ENCODE measurements at places on chromosomes 6 and 20. TPM values are rescaled to one million over a fixed set of nuclear protein-coding genes. Genes with fewer than 3 reads are reported as not detected.

MTCH1 gene
- polyA plus RNA-seq, result 184 TPM

MEI4 gene
- polyA plus RNA-seq, result 0.01 TPM

DNA sequence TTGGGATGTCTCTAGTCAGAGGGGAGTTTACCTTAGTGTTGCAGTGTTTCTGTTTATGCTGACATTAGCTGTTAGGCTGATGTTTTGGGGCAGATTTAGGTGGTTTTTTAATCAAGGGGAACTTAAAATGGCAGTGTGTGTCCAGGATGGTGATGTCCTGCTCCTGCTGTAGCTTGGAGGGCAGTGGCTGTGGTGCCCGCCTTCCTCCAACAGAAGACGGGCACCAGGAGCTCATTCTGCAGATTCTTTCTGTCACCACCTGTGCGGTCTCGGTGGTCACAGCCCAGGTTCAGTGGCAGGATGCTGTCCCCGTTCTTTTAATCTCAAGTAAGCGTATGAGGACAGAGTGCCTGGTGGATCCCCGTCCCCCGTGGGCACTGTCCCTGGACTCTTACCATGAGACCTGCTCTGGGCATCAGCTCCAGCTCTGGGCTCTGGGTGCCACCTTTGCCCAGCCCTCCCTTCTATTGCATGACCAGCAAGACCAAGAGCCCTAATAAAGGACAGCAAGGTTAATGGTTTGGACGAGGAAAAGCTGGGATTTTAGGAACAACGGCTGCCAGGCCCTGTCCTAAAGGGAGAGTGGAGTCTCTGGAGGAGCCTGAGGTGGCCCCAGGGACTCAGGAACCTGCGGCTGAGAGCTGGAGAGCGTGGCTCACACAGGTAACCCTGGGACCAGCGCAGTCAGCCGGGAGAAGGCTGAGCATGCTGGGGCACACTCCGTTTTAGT is 217.3 kb downstream of the ERMARD start:
- DNase-seq, result no peak

GRCh38 chr6:5412663-5413062 is 151.3 kb downstream of the FARS2 start:
- no peak for DNase-seq

DNA sequence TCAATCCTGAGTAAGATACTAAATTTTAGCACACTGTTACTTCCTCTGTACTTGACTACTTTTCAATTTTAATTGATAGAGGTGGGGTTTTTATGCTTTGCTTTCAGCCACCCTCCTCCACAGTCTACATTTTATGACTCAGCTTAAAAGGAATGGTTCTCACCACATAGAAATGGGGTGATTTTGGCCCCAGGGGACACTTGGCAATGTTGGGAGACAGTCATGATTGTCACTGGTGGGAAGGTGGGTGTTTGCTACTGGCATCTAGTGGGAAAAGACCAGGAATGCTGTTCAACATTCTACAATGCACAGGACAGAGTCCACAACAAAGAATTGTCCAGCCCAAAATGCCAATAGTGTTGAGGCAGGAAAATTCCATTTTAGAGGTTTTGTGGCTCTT is 71.3 kb downstream of the PCSK2 start:
- DNase-seq, result no peak

GPR63 gene
- polyA plus RNA-seq, result 1.1 TPM

- DNase-seq, result no peak
Measured at GRCh38 chr20:8749986-8750385, 318.9 kb upstream of the PLCB4 start.

GRCh38 chr6:44463728-44464450 is 76.4 kb downstream of the CDC5L start:
- DNase-seq, result no peak

DNA sequence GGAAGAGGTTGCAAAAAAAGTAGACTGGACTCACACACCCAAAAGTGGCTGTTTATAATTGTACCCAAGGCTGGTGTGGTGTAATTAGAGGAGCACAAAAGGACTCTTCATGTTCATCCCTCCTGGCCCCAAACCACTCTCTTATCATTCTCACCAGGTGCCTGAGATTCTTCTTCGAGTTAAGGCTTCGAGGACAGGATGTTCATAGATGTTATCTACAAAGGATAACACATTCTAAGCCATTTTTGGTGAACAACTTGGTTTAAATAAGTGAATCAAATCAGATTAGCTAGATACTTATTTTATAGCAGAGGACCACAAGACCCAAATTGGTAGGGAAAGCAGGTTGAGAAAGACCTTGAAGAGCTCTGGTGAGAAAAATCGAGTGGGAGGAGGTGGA is 73.1 kb upstream of the SUPT3H start:
- DNase-seq, result no peak

CEP85L gene
- 7.8 TPM for polyA plus RNA-seq

GRCh38 chr20:36085686-36086267 is 68.8 kb upstream of the EPB41L1 start:
- no peak for DNase-seq

GRCh38 chr20:14470231-14470899 is 133.0 kb upstream of the FLRT3 start:
- no peak for DNase-seq

GRCh38 chr6:125699591-125699990 is 49.8 kb upstream of the HEY2 start:
- DNase-seq, result no peak

GID8 gene
- 21.4 TPM for polyA plus RNA-seq

ELOVL4 gene
- polyA plus RNA-seq, result 3.2 TPM

DNA sequence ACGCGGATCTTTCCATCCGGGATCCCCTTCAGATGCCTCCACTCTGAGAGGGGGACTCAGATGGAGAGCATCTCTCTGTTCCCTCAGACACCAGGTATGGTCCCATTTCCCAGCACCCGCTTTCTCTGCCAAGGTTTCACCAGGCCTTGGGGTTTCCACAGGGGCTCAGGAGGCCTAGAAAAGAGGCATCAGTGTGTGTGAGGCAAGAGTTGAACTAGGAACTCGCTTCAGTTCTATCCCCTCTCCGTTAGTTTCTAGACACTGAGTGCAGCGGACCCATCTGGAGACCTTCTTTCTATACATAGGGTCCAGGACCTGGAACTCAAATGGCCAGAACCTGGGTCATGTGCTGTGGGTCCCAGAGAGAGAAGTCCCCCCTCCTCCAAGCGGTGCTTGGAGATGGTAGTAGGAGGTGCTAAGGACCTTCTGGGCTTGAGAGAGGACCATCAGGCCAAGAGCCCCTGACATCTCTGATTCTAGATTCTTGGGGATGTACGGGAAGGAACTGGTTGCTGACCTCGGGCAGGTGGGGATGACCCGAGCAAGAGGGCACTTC is 2.1 kb downstream of the SLC12A5 start:
- DNase-seq, result no peak

FERMT1 gene
- 3.4 TPM for polyA plus RNA-seq

BNIP5 gene
- polyA plus RNA-seq, result not detected

- no peak for DNase-seq
Measured at GRCh38 chr6:3336859-3337515, 78.2 kb downstream of the PSMG4 start.

CFAP61 gene
- polyA plus RNA-seq, result 0.35 TPM

DNA sequence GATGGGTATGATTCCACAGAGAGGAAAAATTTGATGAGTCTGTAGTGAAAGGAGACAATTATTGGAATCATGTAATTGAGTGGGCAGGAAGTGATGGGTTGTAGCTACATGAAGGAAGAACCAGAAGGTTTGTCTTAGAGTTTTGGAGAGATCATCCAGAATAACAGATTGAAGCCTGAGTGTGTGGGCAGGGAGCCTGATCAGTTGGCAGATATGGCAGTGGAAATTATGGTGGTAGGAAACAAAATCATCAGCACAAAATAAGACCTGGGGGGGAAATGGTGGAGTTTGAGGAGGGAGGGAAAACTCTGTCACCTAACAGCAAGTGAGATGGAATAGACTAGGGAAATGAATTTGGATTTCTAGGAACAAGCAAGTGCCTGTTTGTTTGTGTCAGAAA is 606.6 kb upstream of the MAP3K7 start:
- no peak for DNase-seq
